AG09309 (cell line): ENCODE measurements at places on chromosomes 4 and X.

- no peak for DNase-seq
Observed at GRCh38 chr4:107564326-107564725, 155.7 kb downstream of the PAPSS1 start.

GRCh38 chr4:18689308-18690115, 668.0 kb upstream of the LCORL start:
- DNase-seq, result peak; percentile 28

GRCh38 chrX:136262812-136263315, 11.7 kb upstream of the MAP7D3 start:
- no peak for DNase-seq

DNA sequence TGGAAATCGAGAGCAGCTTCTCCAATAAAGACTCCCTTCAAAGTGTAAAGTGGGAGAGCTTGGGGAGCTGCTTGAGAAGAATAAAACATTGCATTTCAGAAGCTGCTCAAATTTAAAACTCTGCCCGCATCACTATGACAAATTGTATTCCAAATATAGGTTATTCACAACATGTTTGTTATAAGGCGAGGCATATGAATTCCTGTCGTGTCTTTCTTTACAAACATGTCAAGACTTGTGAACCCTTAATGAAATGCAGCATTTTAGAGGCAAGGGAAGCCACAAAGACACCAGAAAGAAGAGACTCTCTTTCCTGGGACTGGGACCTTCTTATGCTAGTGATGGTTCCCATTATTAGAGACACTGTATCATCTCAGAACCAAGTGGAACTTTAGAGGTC, 311.2 kb downstream of the DHX15 start:
- no peak for DNase-seq

GRCh38 chr4:158395889-158396288, 125.8 kb upstream of the RXFP1 start:
- DNase-seq, result no peak

DNA sequence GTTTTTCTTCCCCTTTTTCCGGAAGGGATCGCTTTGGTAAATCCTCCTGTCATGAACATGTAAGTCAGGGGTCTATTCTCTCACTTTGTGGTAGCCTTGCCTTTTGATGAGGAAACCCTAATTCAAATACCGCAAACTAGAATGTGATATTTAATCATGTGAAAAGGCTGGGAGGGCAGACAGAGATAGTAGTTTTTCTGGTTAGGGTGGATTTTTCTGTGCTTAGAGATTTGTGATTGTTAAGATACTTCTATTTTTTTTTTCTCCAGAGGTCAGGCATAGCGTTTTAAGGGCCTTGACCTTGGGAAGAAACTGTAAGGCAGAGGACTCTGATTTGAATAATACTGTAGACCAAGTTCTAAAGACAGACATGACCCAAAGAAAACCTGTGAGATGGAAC, 41.8 kb upstream of the PACRGL start:
- DNase-seq, result no peak

- DNase-seq, result no peak
Observed at GRCh38 chrX:110435196-110435595, 76.5 kb downstream of the RTL9 start.

GRCh38 chr4:140257461-140258305, 103.7 kb upstream of the MAML3 start:
- no peak for DNase-seq
